Stomach (tissue), 19 donors: ENCODE measurements at places on chromosomes 3 and 15. TPM values are rescaled to one million over a fixed set of nuclear protein-coding genes. Genes with fewer than 3 reads are reported as not detected.

The IP6K2 gene
- 110 TPM for total RNA-seq

The WDR93 gene
- total RNA-seq: not detected

DNA sequence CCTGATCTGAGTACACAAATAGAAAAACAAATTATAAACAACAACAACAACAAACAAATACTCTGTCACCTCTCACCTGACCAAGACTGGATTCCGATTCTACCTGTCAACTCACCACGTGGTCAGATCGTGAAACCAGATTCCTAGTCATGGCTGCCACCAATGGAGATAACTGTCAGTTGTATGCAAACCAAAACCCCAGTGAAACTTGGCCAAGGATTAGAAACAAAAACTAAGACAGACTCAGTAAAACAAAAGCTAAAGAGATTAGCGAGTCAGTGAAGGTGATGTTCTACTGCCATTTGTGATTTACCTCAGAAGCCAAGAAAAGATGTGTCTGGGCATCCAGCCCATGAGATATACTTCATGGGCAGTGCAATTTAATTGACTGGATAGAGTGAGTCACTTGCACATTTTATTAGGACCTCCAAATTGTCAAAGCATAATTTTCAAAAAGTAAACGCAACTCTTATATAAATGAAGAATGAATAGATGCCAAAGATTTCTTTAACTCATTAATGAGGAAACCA is 31.1 kb downstream of the PHLDB2 start:
- H3K36me3 ChIP-seq: peaks cover 5% of the 10 kb centered on the region
- H3K27ac ChIP-seq: no peak overlapping the region
- H3K4me1 ChIP-seq: no peaks in the 10 kb centered on the region
- no peak for DNase-seq

The MORC1 gene
- total RNA-seq: not detected

The FRMD5 gene
- total RNA-seq: 2.3 TPM

- no peak overlapping the region for H3K4me3 ChIP-seq
- no peak for DNase-seq
- H3K4me1 ChIP-seq: peaks cover 6% of the 10 kb centered on the region
- no peak overlapping the region for H3K27ac ChIP-seq
- H3K36me3 ChIP-seq: no peaks in the 10 kb centered on the region
Measured at GRCh38 chr3:56688191-56688590, 5.1 kb upstream of the TASOR start.

The CYP8B1 gene
- total RNA-seq: not detected

GRCh38 chr3:177358091-177358976 is 161.1 kb upstream of the TBL1XR1 start:
- peaks cover 47% of the 10 kb centered on the region for H3K4me1 ChIP-seq
- H3K27me3 ChIP-seq: no peaks in the 10 kb centered on the region
- H3K36me3 ChIP-seq: no peaks in the 10 kb centered on the region
- peak overlapping the region; percentile 24 for H3K4me3 ChIP-seq
- peak overlapping the region; percentile 90 for H3K27ac ChIP-seq
- DNase-seq: peak; percentile 83

The CHRNA7 gene
- total RNA-seq: 20.7 TPM

The OIP5 gene
- total RNA-seq: 4.6 TPM

The MUC20 gene
- 64.8 TPM for total RNA-seq

GRCh38 chr15:43329217-43329959 is 985 bp downstream of the LCMT2 start:
- no peaks in the 10 kb centered on the region for H3K27me3 ChIP-seq
- H3K27ac ChIP-seq: peak overlapping the region; percentile 97
- peaks cover 28% of the 10 kb centered on the region for H3K4me1 ChIP-seq
- no peaks in the 10 kb centered on the region for H3K36me3 ChIP-seq
- peak overlapping the region; percentile 89 for H3K4me3 ChIP-seq

GRCh38 chr15:70049701-70050301 is 47.9 kb downstream of the TLE3 start:
- no peaks in the 10 kb centered on the region for H3K4me1 ChIP-seq
- no peak overlapping the region for H3K4me3 ChIP-seq
- no peak for DNase-seq
- no peaks in the 10 kb centered on the region for H3K27me3 ChIP-seq

GRCh38 chr3:851098-851790 is 241.6 kb upstream of the CNTN6 start:
- H3K27me3 ChIP-seq: no peaks in the 10 kb centered on the region
- no peaks in the 10 kb centered on the region for H3K4me1 ChIP-seq
- H3K27ac ChIP-seq: no peak overlapping the region

DNA sequence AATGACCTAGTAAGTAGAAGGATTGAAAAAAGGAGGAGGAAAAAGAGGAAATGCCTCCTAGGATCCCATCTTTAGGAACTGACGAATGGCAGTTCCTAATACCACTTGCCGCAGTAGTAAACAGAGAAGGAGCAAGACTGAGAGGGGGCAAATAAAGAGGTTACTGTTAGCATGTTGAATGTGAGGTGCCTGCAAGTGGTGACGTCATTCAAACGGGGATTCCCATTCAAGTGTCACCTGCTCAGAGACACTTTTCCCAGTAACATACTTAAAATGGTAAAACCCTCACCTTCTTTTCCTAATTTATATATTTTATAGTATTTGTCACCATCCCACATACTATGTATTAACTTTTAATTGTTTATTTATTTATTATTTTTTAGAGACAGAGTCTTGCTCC is 178.9 kb downstream of the IL5RA start:
- DNase-seq: no peak
- no peaks in the 10 kb centered on the region for H3K36me3 ChIP-seq
- H3K27ac ChIP-seq: no peak overlapping the region
- H3K4me3 ChIP-seq: no peak overlapping the region

DNA sequence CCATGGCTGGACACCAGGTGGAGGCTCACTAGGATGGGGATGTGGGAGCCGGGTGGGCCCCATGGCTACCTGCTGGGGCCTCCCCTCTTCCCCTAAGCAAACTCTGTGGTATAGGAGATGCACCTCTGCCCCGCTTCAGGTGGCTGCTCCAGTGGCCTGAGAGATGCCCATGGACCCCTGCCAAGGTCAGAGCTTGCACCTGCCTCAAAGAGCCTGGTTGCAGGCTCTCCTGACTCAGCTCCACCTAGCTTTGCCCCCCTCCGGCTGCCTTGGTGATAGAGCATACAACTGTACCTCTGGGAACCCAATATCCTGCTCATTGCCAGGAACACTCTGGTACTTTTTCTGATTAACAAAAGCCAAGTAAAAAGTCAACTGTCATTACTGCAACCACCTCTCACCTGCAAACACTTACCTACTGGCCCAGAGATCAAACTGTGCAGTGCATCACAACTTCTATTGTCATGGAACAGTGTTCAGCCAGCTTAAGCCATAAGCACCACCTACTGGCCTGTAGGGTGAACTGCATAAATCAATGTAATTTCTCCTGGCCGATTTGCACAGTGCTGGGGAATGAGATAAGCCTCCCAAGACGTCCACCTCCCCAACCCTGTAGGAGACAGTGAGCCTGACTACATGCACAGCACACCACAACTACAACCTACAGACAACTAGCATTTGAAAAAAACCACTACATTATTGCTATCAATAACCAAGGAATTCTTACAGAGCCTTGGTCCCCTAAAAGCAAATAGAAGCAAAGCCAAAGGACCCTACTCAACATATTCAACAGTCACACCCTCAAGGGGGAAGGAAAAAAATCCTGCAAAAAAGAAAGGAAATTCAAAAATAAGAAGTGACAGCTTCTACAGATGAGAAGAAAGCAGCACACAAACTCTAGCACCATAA is 352.4 kb upstream of the ARHGEF26 start:
- H3K4me3 ChIP-seq: no peak overlapping the region
- H3K27ac ChIP-seq: no peak overlapping the region
- H3K27me3 ChIP-seq: no peaks in the 10 kb centered on the region
- no peaks in the 10 kb centered on the region for H3K4me1 ChIP-seq
- peak; percentile 75 for DNase-seq

The P4HTM gene
- 47.4 TPM for total RNA-seq

The SCN5A gene
- total RNA-seq: 0.14 TPM

DNA sequence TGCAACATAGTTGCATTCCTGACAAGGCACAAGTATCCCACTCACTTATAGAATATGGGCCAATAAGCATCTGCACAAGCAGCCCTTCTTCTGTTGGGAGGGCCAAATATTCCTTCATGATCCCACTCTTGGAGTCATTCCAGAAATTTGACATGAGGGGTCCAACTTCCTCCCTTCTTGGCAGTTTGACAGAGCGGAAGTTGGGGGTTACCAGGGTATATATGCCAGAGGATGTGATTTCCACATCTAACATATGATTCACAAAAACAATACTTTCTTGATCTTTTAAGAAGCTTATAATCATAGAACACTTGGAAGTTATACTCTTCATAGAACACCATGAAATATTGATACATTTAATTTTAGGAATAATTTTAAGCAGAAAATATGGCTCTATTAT is 100.9 kb upstream of the CRBN start:
- no peaks in the 10 kb centered on the region for H3K27me3 ChIP-seq
- H3K36me3 ChIP-seq: no peaks in the 10 kb centered on the region
- no peak overlapping the region for H3K4me3 ChIP-seq
- DNase-seq: no peak

GRCh38 chr15:68442041-68442440 is 10.1 kb upstream of the ITGA11 start:
- peak; percentile 35 for DNase-seq
- no peak overlapping the region for H3K4me3 ChIP-seq
- no peaks in the 10 kb centered on the region for H3K27me3 ChIP-seq
- H3K27ac ChIP-seq: no peak overlapping the region

DNA sequence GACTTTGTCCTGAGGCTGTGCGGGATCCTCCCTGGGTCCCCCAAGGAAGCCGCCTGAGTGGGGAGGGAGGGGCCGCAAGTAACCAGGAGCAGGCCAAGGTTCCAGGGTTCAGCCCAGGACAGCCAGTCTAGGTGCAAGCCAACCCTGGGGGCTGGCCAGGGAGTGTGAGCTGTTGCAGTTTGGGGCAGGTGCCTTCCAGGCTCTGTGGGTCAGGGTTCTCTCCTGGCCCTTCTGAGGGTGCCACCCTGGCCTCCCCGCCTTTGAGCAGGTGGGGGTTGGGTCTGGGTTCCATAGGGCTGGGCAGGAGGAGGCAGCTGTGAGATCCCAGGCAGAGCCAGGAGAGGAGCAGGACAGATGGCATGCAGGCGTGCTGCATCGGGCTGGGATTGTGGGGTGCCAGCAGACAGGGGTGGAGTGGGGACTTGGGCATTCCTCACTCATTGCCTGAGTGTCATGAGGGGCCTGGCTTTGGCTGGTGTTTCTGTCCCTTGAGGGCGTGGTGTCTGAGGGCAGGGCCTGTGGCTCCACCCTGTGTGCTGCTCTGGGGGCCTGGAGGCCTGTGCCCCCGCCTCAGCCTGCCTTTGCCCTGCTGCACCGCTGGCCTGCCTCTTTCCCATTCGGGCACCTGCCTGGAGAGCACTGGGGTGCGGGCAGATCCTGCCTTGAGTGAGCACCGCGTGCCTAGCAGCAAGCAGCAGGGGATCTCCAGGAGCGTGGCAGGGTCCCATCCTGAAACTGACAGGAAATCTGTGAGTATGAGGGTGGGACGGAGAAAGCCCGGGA is 18.4 kb downstream of the KLF13 start:
- peaks cover 94% of the 10 kb centered on the region for H3K4me1 ChIP-seq
- H3K27ac ChIP-seq: peak overlapping the region; percentile 33
- H3K4me3 ChIP-seq: no peak overlapping the region
- no peaks in the 10 kb centered on the region for H3K27me3 ChIP-seq
- H3K36me3 ChIP-seq: peaks cover 23% of the 10 kb centered on the region

- no peaks in the 10 kb centered on the region for H3K4me1 ChIP-seq
- DNase-seq: peak; percentile 12
- H3K27ac ChIP-seq: no peak overlapping the region
- no peaks in the 10 kb centered on the region for H3K27me3 ChIP-seq
Measured at GRCh38 chr3:175222356-175222755, 363.2 kb downstream of the NAALADL2 start.

DNA sequence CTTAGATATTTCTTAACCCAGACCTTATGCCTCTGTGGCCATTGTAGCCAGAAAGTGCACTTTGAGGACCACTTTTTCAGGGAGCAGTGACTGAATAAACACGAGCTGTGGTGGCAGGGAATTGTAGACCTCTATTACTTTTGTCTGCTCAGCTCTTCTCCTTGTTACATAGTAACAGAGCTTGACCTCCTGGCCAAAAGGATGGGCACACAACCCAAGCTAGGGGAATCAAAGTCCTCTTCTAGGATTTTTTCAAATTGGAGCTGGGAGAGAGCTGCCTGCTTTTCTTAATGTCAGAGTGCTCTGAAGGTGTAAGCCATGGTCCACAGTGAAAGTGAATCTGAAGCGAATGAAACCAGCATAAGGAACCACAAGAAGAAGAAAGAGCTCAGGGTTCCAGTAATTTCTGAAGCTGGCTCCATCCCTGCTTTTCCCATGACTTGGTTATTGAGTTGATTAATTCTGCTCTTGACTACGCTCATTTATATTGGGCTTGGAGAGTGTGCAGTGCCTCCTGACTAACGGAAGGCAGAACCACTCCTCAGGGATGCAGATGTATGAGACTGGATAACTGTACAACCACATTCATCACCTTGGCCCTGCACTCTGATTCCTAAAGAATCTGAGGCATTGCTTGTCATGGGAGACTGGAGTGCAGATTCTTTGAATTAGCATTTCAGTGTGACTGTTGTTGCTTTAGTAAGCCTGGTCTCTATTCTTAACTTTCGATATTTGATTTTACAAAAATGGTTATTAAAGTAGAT is 60.9 kb downstream of the TLNRD1 start:
- no peak overlapping the region for H3K27ac ChIP-seq
- no peak for DNase-seq
- no peaks in the 10 kb centered on the region for H3K27me3 ChIP-seq
- H3K4me3 ChIP-seq: no peak overlapping the region
- no peaks in the 10 kb centered on the region for H3K36me3 ChIP-seq

GRCh38 chr3:132321304-132321703 is 4.1 kb downstream of the ACP3 start:
- no peak overlapping the region for H3K4me3 ChIP-seq
- no peaks in the 10 kb centered on the region for H3K27me3 ChIP-seq
- H3K4me1 ChIP-seq: peaks cover 41% of the 10 kb centered on the region
- H3K36me3 ChIP-seq: no peaks in the 10 kb centered on the region
- H3K27ac ChIP-seq: no peak overlapping the region
- peak; percentile 54 for DNase-seq

GRCh38 chr15:22902046-22902445 is 63.6 kb downstream of the NIPA2 start:
- no peak overlapping the region for H3K27ac ChIP-seq
- no peak for DNase-seq
- H3K4me1 ChIP-seq: no peaks in the 10 kb centered on the region
- no peaks in the 10 kb centered on the region for H3K27me3 ChIP-seq
- no peak overlapping the region for H3K4me3 ChIP-seq

The LYSMD4 gene
- total RNA-seq: 21.1 TPM

DNA sequence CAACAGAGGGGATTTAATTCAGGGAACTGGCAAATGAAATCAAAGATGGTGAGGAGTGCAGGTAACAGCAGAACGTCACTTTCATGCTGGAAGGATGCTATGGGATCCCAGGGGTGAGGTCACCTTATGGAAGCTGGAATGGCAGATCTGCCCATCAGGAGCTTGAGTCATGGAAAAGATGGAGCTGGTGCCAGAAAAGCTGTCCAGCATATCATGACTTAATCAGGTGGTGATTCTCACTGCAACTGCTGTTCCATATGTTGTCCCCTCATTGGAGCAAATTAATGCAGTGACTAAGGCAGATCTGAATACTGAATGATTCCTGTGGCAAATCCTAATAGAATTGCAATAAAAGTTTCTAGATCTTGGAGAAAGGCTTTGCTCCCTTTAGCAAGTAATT is 38.4 kb downstream of the HHLA2 start:
- no peak overlapping the region for H3K27ac ChIP-seq
- no peaks in the 10 kb centered on the region for H3K4me1 ChIP-seq
- H3K4me3 ChIP-seq: no peak overlapping the region
- no peak for DNase-seq

The ATP11B gene
- 156 TPM for total RNA-seq
